Psoas muscle (tissue), 8 donors: ENCODE measurements at places on chromosomes 11 and 22.

DNA sequence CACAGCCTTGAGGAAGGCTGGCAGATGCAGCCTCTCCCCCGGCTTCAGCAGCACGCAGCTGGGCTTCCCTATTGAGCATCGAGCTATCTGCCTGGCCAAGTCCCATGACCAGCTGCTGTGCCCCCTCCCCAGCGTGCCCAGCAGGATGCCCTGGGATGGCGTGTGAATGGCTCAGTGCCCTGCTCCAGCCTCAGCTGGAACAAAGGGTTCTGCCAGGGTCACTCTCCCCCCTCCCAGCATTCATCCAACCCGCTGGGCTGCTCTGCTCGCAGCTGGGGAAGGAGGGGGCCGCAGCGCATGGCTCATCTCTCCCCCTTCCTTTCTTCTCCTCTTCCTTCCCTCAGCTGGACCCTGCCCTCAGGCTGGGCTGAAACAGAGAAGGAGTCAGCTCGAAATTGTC lies 14.5 kb downstream of the LRP4 start:
- DNase-seq, result peak; percentile 67

DNA sequence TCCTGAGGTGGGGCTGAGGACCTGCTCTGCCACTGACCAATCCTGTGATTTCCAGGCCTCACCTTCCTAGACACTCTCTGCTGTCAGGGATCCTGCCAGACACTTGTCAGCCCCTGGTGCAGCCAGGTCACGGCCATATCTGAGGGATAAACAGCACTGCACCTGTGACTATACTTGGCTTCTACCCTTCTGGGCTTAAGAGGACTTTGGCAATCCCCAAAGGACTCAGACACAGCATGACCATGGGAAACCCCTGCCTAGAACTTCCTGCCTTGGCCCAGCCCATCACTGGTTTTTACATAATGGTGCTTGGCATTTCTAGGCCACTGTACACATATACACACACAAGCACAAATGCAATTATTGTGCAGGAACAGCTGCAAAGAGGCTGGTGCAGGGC lies 11.6 kb upstream of the OLFML1 start:
- DNase-seq, result no peak

- no peak for DNase-seq
Observed at GRCh38 chr11:35285471-35285870, 133.9 kb downstream of the SLC1A2 start.

- DNase-seq, result peak; percentile 83
Observed at GRCh38 chr11:64355078-64355940, 3.7 kb upstream of the RPS6KA4 start.

DNA sequence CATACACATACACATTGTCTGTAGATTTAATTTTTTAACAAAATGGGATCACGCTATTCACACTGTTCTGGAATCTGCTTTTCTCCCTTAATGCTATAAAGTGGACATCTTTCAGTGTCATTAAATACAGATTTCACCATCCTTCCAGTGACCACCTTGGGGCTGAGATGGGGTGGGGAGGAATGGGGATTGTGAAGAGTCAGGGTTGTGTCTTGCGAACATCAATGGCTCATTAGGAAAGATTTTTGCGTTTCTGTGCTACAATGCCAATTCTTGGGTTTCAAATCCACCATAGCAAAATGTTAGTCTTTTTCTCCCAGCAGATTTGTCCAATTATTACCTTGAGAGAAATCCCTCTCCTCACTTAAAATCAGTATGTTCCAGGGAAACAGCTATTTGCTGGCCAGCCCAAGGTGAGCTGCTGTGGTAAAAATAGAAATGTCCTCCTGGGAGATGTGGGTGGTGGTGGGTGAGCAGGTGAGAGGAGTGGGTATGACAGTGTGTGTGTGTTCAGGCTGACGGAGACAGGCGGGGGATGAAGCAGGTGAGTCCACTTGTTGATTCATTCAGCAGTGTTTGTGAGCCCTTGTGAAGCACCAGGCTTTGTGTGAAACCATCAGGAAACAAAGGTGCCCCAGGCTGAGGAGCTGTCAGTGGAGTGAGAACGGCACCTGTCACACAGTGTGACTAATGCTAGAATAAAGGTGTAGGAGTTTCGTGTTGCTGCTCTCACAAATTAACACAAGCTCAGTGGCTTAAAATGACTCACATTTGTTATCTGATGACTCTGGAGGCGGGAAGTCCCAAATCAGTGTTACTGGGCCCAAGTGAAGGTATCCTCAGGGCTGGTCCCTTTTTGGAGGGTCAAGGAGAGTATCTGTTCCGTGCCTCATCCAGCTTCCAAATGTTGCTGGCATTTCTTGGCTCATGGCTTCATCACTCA lies 1.7 kb upstream of the CBX6 start:
- DNase-seq, result no peak

DNA sequence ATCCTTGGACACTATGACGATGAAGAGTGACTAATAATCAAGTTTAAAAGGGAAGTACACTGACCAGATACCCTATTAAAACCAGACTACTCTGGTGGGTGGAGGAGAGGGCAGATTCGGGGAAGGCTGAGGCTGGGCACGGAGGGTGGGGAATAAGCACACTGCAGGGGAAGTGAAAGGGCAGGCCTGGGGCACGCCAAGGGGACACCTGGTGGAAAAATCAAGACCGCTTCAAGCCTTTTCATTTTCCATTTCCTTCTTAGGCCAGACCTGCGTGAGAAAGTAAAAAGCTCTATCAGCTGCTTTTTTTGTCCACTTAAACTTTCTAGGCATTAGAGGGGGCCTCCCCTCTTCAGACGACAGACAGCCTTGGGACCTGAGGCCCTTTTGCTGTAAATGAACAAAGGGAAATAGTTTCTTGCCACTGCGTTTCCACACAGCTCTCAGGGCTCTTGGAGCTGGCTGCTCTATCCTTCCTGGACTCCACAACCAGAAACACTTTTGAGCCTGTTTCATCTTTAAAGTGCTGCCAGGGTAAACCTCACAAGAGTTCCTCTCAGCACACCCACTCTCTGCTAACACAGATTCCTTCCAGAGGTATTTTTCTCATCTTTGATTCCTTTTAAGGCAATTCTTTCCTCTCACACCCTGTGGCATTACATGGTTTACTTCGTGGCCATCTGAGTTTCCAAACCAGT lies 25.0 kb upstream of the SERPIND1 start:
- no peak for DNase-seq

- no peak for DNase-seq
Observed at GRCh38 chr11:72609045-72609444, 65.2 kb downstream of the PDE2A start.

GRCh38 chr22:46349681-46350080 lies 14.2 kb downstream of the TRMU start:
- DNase-seq, result no peak

GRCh38 chr11:83693306-83693992 lies 407.3 kb upstream of the CCDC90B start:
- DNase-seq, result no peak

GRCh38 chr11:111729831-111730311 lies 36.3 kb downstream of the PPP2R1B start:
- peak; percentile 48 for DNase-seq

GRCh38 chr11:105618343-105618955 lies 8.6 kb downstream of the GRIA4 start:
- no peak for DNase-seq

DNA sequence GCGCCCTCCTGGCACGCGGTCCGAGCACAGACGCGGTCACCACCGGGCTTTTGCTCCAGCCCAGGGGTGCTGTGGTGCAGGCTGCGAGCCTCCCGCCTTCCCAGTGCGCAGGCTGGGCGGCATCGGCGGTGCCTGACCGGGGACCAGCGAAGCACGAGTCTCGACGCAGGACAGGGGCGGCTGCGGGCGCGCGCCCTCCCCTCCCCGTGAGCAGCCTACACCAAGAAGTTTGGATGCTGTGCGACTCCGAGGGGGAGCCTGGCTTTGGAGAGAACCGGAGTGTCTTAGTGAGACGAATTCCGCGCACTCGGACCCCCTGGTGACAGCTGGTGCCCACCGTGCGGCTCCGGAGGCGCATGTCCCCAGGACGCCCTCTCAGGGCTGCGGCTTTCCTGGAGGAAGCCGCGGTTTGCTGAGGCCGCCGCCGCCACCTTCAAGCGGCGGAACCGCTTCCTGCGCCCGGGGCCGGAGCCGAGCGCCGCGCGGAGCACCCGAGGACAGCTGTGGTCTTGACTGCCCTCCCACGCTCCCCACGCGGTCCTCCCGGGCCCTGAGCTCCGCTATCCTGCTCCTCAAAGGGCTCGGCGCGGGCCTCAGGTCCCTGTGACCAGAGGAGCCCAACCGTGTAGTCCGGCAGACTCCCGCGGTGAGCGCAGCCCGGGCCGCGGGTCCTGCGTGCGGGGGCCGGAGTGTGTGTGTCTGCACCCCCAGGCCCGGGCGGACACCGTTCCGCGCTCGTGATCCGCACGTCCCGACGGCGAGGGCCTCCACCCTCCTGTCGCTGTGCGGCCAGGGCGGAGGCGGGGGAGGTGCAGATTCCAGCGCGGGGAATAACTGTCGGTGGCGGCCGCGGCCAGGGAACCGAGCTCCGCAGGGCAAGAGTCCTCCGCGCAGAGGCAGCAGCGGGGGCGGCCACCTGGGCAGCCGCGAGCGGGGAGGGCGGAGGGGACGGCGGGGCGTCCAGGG lies 1.7 kb downstream of the FGF3 start:
- DNase-seq, result no peak

DNA sequence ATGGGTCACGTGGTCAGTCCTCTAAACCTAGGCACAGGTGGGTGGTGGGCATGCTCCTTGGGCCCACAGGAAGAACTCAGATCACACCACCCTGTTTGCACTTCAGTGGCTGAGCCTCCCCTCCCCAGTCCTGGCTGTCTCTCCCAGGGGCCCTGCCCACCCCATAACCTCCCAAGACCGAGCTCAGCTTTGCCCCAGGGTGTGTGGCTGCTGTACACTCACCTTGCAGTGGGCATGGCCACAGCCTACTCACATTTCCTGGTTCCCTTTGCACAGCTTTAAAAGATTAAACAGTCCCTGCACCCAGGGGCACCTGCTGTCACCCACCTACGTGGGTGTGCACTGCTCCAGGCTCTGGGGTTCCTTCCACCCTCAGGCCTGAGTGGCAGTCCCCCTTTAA lies 13.8 kb downstream of the TRIOBP start:
- no peak for DNase-seq

DNA sequence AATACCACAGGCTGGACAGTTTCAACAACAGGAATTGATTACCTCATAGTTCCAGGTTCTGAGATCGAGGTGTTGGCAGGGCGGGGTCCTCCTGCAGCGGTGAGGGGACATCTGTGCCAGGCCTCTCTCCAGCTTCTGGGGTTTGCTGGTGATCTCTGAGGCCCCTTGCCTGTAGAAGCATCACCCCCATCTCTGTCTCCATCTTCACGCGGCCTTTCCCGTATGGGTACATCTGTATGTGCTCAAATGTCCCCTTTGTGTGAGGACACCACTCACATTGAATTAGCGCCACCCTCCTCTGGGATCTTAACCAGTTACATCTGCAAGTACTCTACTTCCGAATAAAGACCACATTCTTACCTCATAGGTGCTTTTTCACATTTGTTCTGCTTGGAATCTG lies 1029.9 kb downstream of the BRD1 start:
- no peak for DNase-seq

- DNase-seq, result no peak
Observed at GRCh38 chr11:74948546-74948897, 369 bp downstream of the XRRA1 start.

DNA sequence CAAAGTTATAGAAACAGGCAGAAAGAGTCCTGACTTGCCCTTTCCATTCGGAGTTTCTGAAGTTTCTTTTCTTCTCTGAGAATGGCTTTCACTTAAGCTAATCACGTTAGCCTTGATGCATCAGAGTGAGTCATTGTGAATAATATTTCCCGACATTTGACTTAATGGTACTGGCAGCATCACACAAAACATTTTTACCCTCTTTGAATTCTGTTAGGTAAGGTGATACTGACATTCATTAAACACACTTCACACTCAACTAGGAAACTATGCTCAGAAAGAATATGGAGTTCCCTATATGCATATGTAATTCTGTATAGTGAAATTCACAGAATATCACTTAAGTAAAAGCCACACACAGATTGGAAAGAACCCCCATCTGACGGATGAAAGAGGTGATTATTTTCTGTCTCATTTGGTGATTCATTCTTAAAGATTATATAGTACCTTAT lies 120.8 kb upstream of the ARHGAP20 start:
- DNase-seq, result no peak

GRCh38 chr11:1668911-1669473 lies 28.0 kb upstream of the KRTAP5-6 start:
- no peak for DNase-seq

DNA sequence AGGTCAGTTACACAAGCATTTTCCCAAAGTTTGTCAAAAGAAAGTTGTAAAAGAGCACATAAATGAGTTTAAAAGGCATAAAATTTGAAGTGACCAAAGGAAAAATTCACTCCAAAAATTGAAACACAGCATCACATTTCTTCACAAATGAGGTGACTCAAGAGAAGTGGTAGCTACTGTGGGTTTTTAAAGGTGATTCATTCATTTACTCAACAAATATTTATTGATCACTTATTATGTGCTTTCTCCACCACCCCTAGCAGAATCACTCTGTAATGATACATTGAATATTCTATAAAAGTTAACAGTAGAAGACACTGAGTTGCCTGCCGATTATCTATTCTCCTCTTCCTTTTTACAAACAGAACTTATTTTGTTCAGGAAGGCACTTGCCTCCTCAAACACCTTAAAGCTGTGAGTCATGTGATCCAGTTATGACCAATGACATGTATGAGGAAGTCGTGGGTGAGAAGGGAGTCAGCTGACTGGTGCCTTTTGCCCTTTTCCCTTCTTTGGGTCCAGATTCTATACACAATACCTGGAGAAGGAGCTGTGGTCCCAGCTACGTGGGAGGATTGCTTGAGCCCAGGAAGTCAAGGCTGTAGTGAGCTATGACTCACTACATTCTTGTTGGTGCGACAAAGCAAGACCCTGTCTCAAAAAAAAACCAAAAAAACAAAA lies 67.7 kb upstream of the CLNS1A start:
- DNase-seq, result no peak

DNA sequence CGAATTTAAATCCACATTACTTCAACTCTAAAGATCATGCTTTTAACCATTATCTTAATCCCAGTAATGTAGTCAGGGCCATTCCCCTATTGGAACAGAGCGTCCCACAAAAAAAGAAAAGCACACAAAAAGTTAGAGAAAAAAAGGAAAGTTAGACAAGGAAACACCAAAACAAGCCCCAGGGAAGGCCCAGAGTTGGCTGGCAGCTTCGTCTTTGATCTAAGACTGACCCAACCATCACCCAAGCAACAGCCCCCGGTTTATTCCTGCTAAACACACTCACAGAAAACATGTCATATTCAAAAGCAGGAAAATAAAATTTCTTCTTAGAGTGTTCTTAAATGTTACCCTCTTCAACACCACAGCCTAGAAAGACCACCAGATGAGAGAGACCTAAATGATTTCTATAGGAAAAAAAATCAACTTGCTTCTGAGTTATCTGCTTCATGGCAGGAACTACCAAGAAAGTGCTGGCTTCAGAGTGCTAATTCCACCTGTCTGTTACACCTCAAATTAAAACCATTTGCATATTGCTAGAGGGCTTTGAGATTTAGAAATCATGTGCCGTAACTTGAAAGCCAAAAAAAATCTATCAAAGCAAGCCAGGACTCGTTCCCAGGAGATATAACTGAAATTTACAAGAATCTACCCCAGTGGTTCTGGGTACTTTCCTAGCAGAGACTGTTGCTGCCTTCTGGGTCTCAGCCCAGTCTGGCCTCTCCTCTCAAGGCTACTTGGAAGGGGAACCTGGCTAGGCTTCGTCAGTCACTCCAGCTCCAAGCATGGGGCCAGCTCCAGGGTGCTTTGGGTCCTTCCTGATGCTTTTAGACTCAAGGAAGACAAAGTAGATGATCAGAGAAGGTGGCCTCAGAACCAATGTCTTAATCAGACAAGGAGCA lies 31.2 kb downstream of the POU2AF3 start:
- peak; percentile 82 for DNase-seq

GRCh38 chr11:69914286-69915150 lies 95.3 kb upstream of the FGF3 start:
- peak; percentile 40 for DNase-seq
